ENCODE measurements at places on chromosomes 2 and 18.

DNA sequence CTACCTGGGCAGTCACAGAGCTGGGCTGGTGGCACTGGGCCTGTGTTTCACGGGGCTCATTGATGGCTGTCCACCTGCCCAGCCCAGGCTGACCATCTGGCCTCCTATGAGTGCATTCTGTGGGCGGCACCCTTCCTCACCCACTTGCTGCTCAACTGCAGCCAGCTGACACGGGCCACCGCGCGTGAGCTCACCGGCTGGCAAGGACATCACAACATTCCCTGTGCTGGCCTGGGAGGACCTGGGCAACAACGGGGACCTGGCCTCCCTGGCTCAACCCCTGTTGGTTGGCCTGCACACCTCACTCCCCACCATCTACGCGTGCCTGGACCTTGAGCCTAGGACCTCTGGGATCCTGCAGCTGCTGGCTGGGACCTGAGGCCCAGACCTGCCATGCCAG, 98.2 kb upstream of the DTNA start:
- no peak for DNase-seq

DNA sequence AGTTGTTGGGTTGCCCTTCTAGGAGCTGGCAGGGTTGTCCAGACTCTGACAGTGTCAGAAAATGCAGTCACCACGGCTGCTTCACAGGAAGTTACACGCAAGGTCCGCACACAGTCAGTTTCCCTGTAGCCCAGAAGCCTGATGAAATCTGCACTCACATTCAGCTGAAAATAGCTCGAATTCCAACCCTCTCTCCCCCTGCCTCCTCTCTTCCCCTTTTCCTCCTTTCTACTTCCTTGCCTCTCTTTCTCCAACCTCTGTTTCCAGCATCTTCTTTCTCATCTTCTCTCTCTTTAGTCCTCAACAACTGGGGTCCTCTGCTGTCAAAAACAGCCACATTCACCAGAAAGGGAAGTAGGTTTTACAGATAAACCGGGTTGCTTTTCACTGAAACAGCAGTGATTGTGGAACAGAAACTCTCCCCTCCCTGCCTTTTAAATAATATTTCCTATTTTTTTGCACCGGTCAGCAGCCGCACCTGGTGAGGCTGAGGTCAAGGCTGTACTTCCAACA, 69.3 kb downstream of the BCL11A start:
- DNase-seq, result no peak

GRCh38 chr2:5959836-5960820, 267.9 kb downstream of the SOX11 start:
- DNase-seq, result no peak

GRCh38 chr2:65199166-65199565, 28.5 kb upstream of the ACTR2 start:
- DNase-seq, result no peak

DNA sequence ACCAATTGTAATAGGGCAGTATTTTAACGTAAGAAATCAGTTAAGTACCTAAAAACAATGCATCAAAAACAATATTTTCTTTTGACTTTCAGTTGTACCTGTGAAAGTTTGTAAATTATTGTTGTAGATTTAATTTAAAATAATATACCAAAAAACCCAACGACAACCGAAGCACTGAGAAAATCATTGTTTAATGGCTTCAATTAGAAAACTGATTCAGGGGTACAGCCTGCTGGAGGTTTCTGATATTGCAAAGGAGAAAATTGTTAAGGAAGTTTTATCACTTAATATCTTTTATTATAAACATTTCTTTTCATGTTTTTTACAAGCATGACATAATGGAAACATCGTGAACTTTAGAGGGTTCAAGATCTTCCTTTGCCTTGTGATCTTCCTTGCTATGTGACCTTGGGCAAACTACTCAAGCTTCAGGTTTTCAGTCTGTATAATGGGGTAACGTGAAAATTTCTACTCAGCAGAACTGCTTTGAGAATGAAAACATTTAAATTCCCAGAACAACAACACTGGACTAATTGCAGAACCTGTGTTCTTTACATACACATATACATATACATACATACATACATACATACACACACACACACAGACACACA, 76.3 kb upstream of the GLS start:
- DNase-seq, result no peak

DNA sequence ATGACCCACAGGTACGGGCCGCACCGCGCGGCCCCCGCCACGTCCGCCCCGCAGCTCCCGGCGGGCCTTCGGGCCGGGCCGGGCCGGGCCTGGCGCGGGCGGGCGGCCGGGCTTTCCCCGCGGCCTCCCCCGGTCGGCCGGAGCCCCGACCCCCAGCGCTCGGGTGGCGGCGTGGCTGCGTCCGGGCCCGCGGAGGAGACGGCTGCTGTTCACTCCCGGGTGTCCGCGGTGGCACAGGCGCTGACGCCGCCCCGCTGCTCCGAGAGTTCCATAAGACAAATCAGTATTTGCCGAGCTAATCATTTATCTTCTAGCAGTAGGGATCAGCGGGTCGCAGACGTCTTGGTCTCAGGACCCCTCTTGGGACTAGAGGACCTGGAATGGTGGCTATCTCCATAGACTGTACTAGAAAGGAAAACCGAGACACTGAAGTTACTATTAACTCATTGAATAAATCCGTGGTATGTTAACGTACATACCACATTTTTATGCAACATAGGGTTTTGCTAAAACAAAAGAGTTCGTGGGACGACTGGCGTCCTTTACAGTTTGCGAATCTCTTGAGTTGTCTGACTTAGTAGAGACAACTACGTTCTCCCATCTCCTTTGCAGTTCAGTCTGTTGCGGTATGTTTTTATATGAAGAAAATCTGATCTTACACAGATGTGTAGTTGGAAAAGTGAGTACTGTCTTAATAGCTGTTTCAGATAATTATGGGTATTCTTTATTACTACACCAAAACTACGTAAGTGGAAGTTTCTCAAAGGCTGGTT, 500 bp downstream of the LIMS1 start:
- no peak for DNase-seq

- no peak for DNase-seq
Observed at GRCh38 chr2:186558512-186559276, 31.2 kb upstream of the ITGAV start.

GRCh38 chr2:204695506-204695905, 150.2 kb downstream of the PARD3B start:
- no peak for DNase-seq

- no peak for DNase-seq
Observed at GRCh38 chr2:1381644-1382043, 31.6 kb upstream of the TPO start.

DNA sequence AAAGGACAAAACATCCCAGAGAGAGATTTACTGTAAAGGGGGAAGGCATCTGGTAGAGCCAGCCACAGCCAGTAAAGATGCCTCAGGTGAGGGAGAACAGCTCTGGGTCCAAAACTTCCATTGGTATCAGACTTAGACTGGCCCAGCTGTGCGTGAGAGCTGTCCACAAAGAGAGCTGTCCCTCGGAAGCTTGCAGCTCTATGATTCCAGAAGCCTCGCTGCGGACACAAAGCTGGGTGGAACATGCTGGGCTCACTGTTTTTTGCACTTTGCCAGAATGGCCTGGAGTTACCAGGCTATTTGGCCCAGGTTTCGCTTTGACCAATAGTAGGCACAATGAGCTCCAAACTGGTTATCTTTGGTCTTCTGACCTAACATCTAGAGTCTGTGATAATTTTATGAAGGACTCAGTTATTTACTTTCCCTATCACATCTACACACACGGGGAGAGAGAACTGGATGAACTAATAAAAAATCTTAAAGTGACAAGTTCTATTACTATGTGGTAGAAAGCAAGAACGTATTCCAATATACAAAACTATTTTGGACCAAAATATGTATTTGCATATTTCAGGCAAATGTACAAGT, 101.9 kb downstream of the DNER start:
- DNase-seq, result no peak

GRCh38 chr2:100409975-100410647, 7.4 kb downstream of the CHST10 start:
- no peak for DNase-seq

DNA sequence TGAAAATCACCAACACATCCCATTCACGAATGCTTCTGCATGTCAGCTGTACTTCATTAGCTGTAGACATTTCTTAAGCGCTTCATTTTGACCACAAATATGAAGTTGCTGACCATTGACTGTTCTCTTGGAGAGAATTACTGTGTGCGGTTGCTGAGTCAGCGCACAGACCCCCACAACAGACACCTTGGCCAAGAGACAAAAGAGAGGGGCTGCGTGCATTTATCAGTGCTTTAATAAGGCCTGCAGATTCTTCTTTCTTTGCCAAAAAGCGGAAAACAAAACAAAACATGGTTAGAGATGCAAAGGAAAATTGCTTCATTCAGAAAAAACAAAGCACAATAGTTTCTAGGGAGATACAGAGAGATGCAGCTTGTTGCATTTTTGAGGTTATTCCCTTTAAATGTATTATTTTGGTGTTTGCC, 174.7 kb downstream of the ACKR3 start:
- DNase-seq, result no peak

- no peak for DNase-seq
Observed at GRCh38 chr2:200170221-200170620, 136.3 kb upstream of the SPATS2L start.

- peak; percentile 71 for DNase-seq
Observed at GRCh38 chr2:240143801-240144648, 3.6 kb upstream of the OTOS start.

DNA sequence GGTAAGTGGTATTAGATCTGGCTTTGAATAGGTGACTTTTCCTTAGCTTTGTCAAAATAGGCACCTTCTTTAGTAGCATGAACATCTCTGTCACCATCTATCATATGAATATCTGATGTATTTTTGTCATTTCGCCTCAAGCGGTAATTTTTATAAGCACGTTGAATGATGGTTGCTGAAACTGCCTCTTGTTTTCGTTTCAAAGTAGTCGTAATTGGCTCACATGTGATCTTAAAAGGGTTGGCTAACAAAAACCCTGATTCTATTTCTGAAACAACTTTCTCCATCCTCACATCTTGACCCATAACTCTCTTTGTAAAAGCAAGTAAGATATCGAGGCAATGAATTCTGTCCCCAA, 29.8 kb upstream of the SCN9A start:
- DNase-seq, result no peak

- DNase-seq, result no peak
Observed at GRCh38 chr2:221095356-221095755, 476.7 kb downstream of the EPHA4 start.

DNA sequence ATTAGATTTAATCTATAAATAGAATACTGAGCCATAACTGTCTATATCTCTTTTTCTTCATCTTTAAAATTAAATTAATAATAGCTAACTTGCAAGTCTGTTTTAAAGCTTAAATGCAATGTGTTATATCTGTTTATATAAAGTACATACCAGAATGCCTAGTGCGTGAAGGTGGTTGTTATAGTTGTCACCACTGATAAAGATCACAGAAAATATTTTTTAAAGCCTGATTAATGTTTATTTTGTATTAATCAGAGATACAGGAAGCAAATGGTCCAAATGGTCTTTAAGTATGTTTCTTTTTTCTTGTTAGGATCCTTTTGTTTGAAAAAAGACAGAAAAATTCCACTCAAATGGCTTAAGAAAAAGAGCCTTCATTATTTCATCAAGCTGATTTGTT, 560.6 kb downstream of the CPS1 start:
- no peak for DNase-seq

DNA sequence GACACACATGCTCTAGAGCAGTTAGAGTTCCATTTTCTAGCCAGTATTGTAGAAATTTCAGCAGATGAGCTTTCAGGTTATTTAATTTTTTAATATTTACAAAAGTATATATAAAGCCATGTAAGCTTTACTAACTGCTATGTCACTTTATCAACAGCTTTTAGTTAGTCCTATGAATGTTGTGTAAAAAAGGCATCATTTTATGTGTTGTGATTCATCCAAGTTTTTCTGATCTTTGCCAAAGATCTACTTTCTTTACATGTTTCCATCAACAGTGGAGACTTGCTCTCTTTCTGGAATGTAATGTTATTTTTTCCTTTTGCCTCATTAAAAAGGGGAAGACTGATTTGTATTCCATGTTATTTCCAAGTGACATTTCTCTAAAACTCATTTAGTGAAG, 125.2 kb upstream of the TFPI start:
- DNase-seq, result no peak

Measured in stimulated activated CD4-positive, alpha-beta T cell treated with anti-CD3 and anti-CD28 coated beads, TNF-alpha, amount 100 ng/mL, for 24 hours (primary cell).